RKO (cell line): ENCODE measurements at places on chromosomes 5 and 9.
A peak's percentile ranks its signal among the peaks of the same experiment; 100 is the strongest.

- DNase-seq, result no peak
Measured at GRCh38 chr5:8216921-8217320, 348.0 kb downstream of the MTRR start.

- DNase-seq, result no peak
Measured at GRCh38 chr5:38524022-38524421, 32.4 kb downstream of the LIFR start.

DNA sequence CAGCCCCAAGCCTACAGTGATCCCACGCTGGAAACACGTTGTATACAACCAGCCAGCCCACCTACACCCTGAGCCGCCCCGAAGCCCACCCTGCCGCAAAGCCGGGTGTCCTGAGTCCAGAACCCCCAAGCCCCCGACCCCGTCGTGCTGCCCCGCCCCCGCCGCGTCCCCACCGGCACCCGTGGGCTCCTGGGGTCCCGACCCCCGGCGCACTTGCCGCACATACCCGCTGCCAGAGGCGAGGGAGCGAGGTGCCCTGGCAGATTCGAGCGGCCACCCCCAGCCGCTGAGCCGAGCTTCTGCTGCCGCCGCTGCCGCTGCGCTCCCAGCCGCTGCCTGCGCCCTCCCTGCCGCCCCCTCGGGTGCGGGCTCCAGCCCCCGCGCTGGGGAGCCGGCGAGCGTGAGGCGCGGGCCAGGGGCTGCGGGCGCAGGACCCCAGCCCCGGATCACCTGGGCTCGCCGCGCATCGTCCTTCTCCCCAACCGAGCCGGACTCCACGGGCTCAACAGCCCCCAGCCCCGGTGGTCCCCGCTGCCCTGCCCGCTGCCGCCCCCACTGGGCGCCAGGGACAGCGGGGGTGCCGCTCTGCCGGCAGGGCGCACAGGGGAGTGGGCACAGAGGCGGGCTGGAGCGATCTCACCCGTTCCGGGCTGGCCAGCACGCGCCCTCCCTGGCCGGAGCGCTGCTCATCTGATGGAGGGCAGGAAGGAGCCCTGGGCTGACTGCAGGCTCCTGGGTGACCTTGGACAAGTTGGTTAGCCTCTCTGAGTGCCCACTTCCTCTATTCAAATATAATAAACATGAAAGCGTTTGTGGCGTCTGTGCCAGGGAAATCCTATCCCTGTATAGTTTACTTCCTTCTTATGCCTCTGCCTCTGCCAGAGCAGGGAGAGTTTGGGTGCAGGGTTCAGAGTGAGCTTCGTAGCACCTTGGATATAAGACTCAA, at the start of gene HTR4:
TSS of gene HTR4 (minus strand) at position 692 of the 946 bp plus-strand sequence. CDS start 17,513 bp downstream, outside the sequence.
- no peak for DNase-seq

GRCh38 chr9:128396970-128397613, 23.6 kb upstream of the CERCAM start:
- DNase-seq, result no peak

GRCh38 chr5:178411083-178411482, 178.5 kb upstream of the PHYKPL start:
- no peak for DNase-seq

- DNase-seq, result no peak
Measured at GRCh38 chr5:112983363-112983762, 6.8 kb downstream of the DCP2 start.

- no peak for DNase-seq
Measured at GRCh38 chr5:115702025-115702424, 76.2 kb upstream of the TMED7 start.

DNA sequence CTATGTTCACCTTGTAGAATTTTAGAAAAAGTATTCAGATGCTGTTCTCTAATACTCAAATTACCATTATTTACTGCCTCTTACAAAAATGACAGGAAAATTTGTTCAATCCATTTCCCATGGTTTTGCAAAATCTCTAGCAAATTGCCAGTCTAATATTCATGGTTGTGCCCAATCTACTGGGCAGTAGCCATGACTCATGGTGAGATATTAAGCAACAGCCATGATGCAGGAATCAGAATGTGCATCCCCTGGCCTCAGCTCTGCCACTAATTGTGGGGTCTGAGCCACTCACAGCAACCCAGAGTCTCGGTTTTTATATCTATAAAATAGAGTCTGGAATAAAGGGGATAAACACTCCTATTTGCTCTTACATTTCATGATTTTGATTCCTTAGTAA, 353.6 kb downstream of the DEPDC1B start:
- peak; percentile 9 for DNase-seq

DNA sequence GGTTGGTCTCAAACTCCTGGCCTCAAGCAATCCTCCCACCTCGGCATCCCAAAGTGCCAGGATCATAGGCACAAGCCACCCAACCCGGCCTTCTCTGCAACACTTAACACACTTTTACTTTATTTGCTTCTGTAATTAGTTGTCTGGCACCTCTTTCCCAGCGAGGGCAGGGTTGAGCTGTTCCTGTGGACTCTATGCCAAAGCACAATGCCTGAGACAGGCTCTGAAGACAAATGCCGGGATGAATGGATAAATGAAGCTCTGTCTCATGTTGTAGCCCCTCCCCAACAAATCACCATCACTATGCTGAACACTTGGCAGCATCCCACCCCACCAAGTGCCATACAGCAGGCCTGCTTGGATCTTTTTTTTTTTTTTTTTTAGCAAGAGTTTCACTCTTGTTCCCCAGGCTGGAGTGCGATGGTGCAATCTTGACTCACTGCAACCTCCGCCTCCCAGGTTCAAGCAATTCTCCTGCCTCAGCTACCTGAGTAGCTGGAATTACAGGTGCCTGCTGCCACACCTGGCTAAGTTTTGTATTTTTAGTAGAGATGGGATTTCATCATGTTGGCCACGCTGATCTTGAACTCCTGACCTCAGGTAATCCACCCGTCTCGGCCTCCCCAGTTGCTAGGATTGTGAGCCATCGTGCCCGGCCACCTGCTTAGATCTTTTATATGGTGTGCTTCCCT, 21.3 kb downstream of the GPX3 start:
- no peak for DNase-seq

- no peak for DNase-seq
Measured at GRCh38 chr9:2755285-2755684, 38.0 kb downstream of the KCNV2 start.

- DNase-seq, result no peak
Measured at GRCh38 chr5:89504051-89504450, 621.1 kb upstream of the MEF2C start.

- peak; percentile 23 for DNase-seq
Measured at GRCh38 chr9:123828449-123828848, 101.5 kb downstream of the DENND1A start.

DNA sequence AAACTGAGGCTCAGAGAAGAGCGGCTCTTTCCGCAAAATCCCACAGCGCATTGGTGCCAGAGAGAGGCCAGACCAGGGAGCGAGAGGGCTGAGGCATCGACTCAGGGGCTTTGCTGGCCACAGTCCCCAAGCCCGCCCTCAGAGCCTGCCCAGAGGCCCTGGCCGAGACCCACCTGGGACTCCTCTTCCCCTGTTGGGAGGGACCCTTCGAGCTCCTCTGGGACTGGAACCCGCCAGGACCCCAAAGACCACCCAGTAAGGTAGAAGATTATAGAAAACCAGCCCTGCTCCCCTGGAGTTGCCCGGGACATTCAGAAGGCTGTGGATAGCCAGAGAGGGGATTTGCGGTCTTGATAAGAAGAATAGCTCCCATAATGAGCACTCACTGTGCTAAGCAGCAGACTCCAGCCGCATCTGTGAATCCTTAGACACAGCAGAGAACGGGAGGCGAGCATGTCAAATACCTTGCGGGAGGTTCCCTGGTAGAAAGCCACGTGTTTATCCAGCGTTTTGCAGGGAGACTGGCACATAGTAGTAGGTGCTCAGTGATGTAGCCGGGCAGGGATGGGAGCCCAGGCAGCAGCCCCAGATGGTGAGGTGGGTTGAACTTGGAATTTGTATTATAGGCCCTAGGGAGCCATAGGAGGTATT, 651 bp upstream of the AK1 start:
- no peak for DNase-seq

DNA sequence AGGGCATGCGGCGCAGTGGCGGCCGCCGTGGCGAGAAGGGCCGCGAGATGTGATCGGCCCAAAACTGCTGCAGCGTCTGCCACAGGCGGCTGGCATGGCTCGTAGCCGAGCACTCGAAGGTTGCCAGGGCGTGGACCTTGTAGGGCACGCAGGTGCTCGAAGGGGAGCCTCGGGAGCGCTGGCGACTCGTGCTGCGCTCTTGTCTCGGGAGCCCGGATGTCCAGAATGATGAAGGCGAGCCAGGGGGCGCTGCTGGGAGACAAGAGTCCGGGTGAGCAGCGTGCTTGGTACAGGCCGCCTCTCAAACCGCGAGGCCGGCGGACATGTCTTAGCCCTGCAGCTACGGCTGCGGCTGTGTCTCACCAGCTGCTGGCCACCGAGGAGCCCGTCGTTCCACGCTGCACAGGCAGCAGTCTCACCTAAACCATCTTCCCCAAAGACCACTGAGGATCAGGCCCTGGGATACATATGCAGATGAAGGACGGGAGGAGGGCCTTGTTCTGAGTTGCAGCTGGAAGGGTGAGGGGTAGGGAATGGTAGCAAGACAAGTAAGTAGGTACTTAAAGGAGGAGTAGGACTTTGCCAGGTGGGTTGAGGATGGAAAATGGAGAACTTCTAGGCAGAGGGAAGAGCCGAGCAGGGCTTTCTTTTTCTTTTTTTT, 1.7 kb downstream of the CBY3 start:
- no peak for DNase-seq
